ENCODE measurements at places on chromosomes 3 and 15.

DNA sequence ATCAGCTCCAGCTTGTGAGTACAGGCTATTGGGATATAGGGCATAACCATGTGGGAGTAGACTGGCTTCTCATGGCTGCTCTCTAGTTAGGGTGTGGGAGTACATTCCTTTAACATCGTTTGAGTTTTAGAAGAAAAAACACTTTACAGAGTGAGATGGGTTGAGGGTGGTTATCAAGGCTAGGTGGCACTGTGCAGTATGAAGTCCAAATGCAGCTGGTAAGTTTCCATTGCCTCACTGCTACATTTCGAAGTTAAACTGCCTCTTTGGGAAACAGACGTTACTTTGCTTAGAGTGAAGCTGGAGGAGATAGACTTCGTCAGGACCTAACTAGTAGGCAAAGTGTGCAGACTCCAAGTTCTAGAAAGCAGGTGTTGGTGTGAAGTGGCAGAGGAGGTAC lies 192.4 kb downstream of the SQOR start:
- no peak for DNase-seq

- DNase-seq = no peak
Observed at GRCh38 chr15:91599261-91599660, 254.2 kb upstream of the SLCO3A1 start.

DNA sequence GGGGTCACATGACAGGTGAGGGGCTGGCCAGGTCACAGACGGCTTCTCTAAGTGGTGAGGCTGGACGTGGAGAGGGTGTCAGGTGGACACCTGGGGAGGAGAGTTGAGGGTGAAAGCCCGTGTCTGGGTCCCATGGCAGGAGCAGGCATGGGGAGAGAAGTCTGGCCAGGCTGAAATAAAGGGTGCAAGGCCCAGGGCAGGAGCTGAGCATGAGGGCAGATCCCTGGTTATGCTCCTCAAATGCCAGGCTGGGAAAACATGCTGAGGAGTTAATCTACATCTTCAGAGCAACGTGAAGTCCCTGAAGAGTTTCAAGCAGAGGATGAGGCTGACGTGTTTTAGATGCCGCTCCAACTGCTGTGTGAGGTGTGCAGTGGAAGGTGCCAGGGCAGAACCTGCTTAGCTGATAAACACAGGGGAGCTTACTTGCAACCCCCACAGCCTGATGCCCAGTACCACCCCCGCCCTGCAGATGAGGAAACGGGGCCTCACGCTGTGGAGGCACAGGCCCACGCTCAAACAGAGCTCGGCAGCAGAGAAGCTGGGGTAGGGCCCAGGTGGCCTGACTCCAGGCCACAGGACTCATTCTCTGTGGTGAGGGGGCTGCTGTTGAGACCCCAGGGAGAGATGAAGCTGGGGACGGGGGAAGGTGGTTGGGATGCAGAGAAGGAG lies 40.5 kb downstream of the HCN4 start:
- no peak for DNase-seq

- DNase-seq = peak; percentile 61
Observed at GRCh38 chr3:126083511-126083912, 412 bp downstream of the SLC41A3 start.

Data from Calu3 (cell line).